Fibroblast of the conjunctiva (primary cell): ENCODE measurements at places on chromosomes 11 and 22.

GRCh38 chr11:75077316-75077715 lies 19.4 kb downstream of the OR2AT4 start:
- DNase-seq, result no peak

- DNase-seq, result peak; percentile 64
These were observed 48.3 kb downstream of the MYH9 start for GRCh38 chr22:36339171-36340065.

GRCh38 chr22:27802346-27803073 lies 954 bp upstream of the MN1 start:
- no peak for DNase-seq

- no peak for DNase-seq
These were observed 25.5 kb upstream of the TIMP3 start for GRCh38 chr22:32775957-32776356.

- no peak for DNase-seq
These were observed 77.9 kb upstream of the WNT11 start for GRCh38 chr11:76284161-76284560.

DNA sequence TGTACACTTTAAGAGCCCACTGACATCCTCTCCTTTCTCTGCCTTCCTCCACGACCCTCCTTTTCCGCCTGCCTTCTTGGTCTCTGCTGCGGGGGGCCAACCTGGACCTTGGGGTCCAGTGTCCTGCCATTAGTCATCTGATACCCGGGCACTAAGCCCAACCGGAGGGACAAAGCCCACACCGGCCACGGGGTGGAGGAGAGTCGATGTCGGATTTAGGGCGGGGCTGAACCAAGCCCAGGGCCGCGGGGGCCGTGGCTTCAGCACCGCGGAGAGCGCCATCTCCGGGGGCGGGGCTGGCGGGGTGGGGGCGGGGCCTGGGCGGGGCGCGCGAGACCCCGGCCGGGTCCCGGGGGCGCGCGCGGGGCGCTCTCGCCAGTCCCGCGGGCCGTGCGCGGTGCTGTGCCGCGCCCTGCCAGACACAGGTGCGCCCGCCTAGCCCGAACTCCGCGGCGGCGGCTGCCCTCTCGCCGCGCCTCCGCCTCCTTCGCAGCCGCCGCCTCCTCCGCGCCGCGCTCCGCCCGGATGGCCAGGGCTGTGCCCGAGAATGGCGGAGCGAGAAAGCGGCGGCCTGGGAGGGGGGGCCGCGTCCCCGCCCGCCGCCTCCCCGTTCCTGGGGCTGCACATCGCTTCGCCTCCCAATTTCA lies at the start of gene MAPK8IP1:
TSS of gene MAPK8IP1 (plus strand) at position 378 of the 647 bp plus-strand sequence. CDS start at position 548, 170 bp downstream.
- DNase-seq, result no peak

DNA sequence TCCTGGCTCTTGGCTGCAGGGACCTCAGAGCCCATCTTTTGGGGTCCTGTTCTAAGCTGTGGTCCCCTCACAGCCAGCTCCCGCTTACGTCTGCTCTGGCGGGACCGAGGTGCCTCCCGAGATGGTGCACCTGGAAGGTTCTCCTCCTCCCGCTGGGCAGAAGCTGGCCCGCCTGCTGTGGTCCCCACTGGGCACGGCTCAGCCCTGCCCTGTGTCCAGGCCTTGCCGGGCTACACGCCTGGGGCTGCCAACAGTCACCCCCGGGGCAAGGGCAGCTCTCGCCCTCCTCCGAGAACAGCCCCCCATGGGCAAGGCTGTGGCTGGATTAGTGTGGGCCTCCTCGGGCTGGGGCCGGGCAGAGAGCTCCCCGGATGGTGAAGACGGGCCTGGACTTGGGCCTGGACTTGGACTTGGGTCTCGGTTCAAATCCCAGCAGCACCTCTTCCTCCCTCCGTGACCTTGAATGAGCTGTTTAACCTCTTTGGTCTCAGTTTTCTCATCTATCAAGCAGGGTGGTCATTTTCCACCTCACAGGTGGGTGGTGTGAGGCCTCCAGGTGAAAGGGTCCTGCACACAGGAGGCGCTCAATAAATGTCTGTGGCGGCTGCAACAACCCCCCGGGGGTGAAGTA lies 998 bp downstream of the BAIAP2L2 start:
- no peak for DNase-seq

GRCh38 chr11:110654456-110654855 lies 57.8 kb downstream of the ARHGAP20 start:
- DNase-seq, result no peak

DNA sequence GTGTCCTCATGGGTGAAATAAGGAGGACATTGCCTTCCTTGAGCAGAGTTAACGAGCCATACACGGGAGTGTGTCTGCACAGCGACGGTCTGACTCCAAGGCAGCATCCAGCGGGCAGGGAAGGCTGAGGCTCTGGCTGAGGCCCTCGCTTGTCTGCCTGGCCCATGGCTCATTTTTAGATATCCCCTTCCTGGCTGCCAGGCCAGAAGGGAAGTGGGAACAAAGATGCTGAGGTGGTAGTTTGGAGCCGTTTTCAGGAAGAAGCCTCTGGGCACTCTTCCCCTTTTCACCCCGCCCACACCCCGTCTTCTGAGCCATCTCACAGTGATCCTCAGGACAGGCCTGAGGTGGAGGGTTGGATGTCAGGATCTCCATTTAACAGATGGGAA lies 3.0 kb upstream of the SLCO2B1 start:
- DNase-seq, result no peak

- no peak for DNase-seq
These were observed 869 bp downstream of the ZC3H7B start for GRCh38 chr22:41302021-41302767.

DNA sequence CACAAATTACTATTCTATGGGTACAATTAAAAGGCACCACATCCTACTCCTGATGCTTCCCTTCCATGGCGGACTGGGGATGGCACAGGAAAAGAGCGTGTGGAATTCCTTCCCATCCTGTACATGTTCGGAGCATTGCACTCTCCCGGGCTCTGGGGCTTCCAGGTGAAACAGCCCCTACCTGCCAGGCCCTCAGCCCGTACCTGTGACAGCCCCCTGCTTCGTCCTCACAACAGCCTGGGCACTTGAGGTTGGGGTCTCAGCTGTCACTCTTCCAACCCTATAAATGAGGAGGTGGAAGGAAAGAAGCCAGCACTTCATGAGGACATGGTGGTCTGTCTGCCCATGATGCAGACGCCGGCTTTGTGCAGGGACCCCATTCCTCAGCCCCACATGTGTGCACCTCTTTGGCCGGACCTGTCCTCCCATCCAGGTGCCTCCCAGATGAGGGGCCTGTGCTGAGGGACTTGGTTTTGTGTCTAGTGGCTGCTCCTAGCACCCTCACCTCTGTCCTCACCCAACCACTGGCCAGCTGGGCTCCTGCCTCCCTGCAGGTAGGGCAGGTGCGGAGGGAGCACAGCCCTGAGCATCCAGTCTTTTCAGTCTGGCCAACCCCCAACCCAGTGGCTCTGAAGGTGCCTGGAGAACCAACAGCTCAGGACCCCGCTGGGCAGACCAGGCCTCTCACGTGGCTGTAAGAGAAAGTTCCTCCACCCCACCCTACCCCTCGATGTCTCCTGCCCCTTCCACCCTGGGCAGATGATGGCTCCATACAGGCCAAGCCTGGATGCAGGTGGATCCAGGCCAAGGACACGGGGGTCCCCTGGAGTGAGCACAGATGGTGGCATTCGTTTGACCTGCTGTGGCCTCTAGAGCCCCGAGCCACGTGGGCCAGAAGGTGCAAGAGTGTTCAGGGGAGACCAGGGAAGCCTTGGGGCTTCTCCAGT lies 23.4 kb upstream of the WNT7B start:
- DNase-seq, result no peak

DNA sequence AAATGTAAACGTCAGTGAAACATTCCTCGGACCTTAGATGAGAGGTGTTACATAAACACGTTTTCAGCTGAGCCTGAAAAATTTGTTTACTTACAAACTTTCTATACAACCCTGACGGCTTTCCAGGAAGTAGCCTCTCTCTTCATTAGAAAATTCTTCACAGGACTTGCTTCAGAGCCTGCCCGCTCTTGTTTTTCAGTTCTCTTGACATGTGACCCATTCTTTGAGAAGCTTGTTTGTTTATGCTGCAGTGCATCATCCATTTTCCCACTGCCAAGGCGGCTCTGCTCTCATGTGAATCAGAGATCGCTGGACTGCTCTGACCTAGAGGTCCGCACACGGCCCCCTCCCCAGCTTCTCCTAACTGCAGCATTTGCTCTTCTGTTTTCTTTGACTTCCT lies 47.9 kb upstream of the ARHGAP42 start:
- no peak for DNase-seq

GRCh38 chr22:24683691-24684090 lies 80.7 kb downstream of the GGT1 start:
- DNase-seq, result no peak

DNA sequence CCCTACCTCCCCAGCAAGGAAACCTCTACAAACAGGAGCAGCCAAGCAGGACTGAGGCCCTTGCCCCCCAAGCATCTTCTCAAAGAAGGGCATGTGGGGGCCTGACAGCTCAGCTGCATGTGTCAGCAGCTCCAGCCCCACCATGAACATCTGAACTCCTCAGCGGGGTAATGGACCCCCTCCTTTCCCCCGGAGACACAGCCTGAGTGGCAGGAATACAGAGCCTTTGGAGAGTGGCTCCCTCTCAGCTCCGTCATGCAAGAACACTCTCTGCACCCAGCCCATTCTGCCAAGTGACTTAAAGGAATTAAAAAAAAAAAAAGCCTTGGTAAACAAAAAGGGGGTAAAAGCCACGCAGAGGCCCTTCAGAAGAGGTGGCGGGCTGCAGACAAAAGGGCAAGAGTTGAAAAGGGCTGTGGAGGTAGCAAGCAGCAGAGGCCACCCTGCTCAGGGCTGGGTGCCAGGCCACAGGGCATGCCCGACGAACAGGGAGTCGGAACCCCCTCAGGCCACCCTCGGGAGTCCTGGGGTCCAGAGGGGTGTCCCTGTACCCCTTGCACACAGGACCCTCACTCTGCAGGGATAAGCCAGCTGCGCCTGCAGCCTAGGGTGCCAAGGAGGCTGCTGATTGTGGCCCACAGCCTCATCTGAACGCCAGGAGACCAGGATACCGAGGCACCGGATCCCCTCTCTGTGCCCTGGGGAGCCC lies 62.5 kb downstream of the MACROD1 start:
- DNase-seq, result no peak

GRCh38 chr11:121563900-121564822 lies 111.4 kb upstream of the SORL1-AS1 start:
- DNase-seq, result no peak

- no peak for DNase-seq
These were observed 278.1 kb downstream of the SWAP70 start for GRCh38 chr11:9941991-9942390.

GRCh38 chr11:2671748-2672147 lies 28.0 kb downstream of the KCNQ1OT1 start:
- DNase-seq, result no peak

DNA sequence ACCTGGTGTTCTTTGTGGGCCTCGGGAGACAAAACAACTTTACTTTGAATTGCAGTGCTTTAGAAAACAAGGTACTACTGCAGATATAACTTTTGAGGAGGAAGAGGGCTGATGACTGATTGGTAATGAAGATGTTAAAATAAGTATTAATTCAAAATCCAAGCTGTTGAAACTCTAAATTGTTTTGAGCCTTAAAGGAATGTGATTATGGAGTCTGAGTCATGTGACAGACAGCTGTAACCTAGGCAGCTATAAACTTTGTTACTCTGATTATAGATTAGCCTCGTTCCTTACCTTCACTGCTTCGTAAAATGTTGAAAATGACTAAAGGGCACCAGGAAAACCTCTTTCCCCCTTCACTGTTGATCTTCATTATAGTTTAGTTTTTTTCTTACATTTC lies 43.4 kb downstream of the MS4A2 start:
- no peak for DNase-seq

DNA sequence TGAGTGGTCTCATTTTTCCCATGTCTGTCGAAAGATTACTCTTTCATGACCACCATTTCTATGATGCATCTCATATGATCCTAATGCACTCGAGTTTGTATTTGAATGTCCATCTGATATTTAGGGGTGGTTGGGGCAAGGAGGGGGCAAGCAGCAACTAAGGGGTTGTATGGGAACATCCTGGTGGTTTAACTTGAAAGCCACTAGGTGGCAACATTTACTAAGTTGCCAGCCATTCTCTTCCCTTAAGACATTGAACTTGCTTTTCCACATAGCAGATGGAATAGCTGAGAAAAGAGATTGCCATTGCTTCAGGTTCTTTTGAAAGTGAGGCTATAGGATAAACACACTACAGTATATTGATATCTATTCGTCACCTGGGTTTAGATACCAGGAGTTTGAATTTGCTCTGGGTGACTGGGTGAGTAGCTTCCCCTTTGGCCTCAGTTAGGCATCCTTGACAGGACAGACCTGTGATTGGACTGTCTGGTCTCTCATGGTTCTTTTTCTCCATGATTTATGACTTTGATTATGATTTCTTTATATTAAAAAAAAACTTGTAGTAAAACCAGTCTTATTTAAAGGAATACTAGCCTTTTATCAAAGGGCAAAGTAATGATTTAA lies 32.4 kb downstream of the NF2 start:
- DNase-seq, result peak; percentile 57

GRCh38 chr11:94457118-94458029 lies 36.3 kb downstream of the MRE11 start:
- no peak for DNase-seq

- DNase-seq, result no peak
These were observed 27.7 kb upstream of the EIF3M start for GRCh38 chr11:32555895-32556294.

GRCh38 chr11:71336176-71336995 lies 84.0 kb upstream of the SHANK2 start:
- no peak for DNase-seq

GRCh38 chr11:59865031-59865430 lies 1.3 kb downstream of the TCN1 start:
- no peak for DNase-seq

DNA sequence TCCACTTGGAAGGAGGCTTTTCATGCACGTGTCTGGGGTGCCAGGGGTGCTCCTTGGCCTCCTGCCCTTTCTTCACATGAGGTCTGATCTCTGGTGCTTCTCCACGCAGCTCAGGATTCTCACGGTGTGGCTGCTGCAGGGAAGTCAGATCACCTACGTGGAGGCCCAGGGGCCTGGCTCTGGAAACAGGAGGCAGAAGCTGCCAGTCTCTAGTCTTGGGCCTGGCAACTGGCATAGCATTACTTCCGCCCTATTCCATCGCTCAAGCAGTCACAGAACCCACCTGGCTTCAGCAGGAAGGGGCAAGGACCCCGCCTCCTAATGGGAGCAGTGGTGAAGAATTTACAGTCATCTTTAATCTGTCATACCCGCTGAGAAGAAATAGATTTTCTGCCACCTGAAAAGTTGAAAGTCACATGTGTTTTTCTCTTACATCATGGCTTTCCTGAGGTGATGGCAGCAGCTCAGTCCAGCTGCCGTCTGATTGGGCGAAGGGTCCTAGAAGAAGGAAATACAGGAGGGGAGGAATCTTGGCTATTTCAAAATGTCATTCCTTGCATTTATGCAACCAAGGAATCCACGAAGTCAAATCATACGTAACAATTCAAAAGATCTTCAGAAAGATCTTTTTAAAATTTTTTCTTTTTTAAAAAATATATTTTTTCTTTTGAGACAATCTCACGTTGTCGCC lies 50.1 kb upstream of the DKK3 start:
- DNase-seq, result no peak

GRCh38 chr22:19596680-19597398 lies 72.6 kb upstream of the CLDN5 start:
- DNase-seq, result no peak
